Activated CD8-positive, alpha-beta memory T cell treated with anti-CD3 and anti-CD28 coated beads for 4 hours (primary cell): ENCODE measurements at places on chromosomes 6 and 20.

GRCh38 chr20:44850272-44850671, 35.2 kb upstream of the YWHAB start:
- no peak for DNase-seq

DNA sequence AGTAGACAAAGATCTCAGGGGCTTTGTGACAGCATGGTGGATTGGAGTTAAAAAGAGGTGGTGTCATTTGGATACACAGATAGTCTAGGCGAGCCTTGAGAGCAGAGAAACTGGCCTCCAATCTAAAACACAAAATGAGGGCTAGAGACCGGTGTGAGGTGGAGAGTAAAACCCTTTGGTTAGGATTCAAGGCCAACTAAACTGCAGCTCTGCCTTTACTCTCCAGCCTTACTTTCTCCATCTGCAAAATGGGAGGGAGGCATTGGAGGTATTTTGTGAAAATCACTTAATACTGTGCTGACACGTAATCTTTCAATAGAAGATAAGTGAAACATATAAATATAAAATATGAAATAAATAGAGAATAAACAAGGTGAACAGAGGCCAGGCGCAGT, 89.1 kb upstream of the QKI start:
- DNase-seq = no peak

DNA sequence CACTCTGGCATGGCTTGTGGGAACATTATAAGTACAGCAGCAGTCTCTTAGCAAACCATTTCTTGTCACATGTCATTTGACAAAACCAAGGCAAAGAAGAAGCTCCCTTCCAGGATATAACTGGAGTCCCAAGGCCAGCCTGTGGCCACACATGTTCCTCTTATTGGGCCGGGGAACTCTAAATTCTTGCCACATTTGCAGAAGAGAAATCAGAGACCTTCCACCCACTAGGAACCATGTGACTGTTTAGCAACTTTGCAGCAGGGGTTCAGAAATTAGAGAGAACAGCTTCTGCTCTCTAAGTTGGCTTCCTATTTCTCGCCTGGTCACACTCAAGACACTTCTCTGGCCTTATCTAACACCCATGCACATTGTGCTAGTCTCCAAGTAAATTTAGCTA, 20.4 kb upstream of the MEP1A start:
- no peak for DNase-seq

- no peak for DNase-seq
Measured at GRCh38 chr20:1674361-1674760, 16.8 kb upstream of the SIRPG start.

GRCh38 chr20:64083378-64083803, 807 bp downstream of the LKAAEAR1 start:
- DNase-seq = no peak

DNA sequence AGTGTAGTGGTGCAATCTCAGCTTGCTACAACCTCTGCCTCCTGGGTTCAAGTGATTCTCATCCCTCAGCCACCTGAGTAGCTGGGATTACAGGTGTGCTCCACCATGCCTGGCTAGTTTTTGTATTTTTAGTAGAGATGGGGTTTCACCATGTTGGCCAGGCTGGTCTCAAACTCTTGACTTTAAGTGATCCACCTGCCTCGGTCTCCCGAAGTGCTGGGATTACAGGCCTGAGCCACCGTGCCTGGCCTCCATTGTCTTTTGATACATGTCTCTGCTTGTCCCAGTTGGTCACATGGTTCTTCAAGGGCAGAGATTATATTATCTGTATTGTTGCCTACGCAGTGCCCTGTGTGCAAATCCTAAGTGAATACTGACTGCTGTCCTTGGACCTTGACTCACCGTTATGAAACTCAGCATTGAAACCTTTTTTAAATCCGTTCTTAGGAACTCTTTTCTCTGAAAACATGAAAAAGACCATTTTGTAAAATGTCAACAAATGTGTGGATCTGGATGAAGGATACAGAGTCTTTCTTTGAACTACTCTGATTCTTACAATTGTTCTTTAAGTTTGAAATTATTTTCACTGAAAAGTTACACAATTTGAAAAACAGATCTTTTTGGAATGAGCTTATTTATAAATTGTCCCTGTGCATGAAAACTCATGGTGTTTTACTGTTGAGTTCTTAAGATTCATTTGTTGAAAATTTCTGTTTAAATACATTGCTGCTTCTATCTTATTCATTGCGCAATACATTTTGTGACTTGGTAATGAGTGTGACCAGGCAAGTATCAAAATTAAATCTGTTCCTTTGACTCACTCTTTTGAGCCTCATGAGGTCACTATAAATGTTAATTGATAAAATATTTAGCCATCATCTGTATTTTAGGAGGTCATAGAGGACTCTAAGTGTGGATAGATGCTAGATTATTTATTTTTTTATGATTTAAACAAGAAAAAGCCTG, 293.5 kb downstream of the UTRN start:
- DNase-seq = no peak
